ENCODE measurements at places on chromosomes 12 and 14. TPM values are rescaled to one million over a fixed set of nuclear protein-coding genes. Genes with fewer than 3 reads are reported as not detected.

Gene C14orf93
- total RNA-seq = 4.9 TPM

Gene SMCO2
- 0.36 TPM for total RNA-seq

Gene C3AR1
- total RNA-seq = 0.28 TPM

Gene NEDD1
- total RNA-seq = 27.6 TPM

Gene SOX5
- total RNA-seq = 0.28 TPM

Gene IL22
- total RNA-seq = not detected

Gene TAS2R50
- 1.8 TPM for total RNA-seq

Gene IRAK3
- total RNA-seq = 5.6 TPM

Gene TMEM117
- 1.2 TPM for total RNA-seq

Gene PTGDR
- total RNA-seq = not detected

Gene KLRK1
- not detected for total RNA-seq

Gene PDE3A
- 14.8 TPM for total RNA-seq

Gene KRT2
- total RNA-seq = not detected

Gene SLC38A4
- not detected for total RNA-seq

Gene CATSPERB
- not detected for total RNA-seq

Gene CLEC4C
- total RNA-seq = not detected

Gene BCL2L14
- not detected for total RNA-seq

Gene TAS2R13
- 1.8 TPM for total RNA-seq

Gene ZC2HC1C
- total RNA-seq = 0.90 TPM

Gene CLBA1
- 5.2 TPM for total RNA-seq

Gene ZNF84
- total RNA-seq = 26.4 TPM

Gene RNASE3
- not detected for total RNA-seq
